ENCODE measurements at places on chromosomes 5 and 9.

- no peak for DNase-seq
Observed at GRCh38 chr9:94813379-94813778, 86.9 kb downstream of the AOPEP start.

- DNase-seq, result peak; percentile 10
Observed at GRCh38 chr5:113487781-113488644, at the start of gene MCC. Gene MCC (minus strand): TSS chr5:113488453.

- DNase-seq, result no peak
Observed at GRCh38 chr5:54736003-54736797, 218.6 kb downstream of the SNX18 start.

GRCh38 chr5:93622240-93622885 lies 39.3 kb downstream of the NR2F1 start:
- DNase-seq, result no peak

- DNase-seq, result no peak
Observed at GRCh38 chr5:76838481-76839261, 11.1 kb upstream of the S100Z start.

GRCh38 chr5:177185993-177186392 lies 52.4 kb downstream of the NSD1 start:
- no peak for DNase-seq

- DNase-seq, result no peak
Observed at GRCh38 chr5:54990841-54991258, 5.5 kb upstream of the ESM1 start.

GRCh38 chr5:169803077-169803981 lies 166.3 kb downstream of the DOCK2 start:
- DNase-seq, result no peak

DNA sequence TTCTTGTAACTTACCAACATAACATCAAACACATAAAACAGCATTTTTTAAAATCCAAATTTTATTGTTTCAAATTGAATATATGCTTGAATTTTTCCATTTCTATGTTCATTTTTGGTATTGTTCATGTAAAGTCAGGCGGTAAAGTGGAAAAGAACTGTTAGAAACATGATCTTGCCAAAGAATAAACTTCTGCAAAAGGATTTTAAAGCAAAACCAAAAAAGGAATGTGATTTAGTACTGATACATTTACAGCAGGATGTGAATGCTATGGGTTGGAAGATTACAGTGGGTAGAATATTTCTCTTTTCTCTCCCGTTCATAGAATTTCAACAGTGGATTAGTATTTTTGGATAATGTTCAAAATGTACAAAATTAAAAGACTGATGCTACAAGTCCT lies 277.2 kb upstream of the MPDZ start:
- DNase-seq, result no peak

DNA sequence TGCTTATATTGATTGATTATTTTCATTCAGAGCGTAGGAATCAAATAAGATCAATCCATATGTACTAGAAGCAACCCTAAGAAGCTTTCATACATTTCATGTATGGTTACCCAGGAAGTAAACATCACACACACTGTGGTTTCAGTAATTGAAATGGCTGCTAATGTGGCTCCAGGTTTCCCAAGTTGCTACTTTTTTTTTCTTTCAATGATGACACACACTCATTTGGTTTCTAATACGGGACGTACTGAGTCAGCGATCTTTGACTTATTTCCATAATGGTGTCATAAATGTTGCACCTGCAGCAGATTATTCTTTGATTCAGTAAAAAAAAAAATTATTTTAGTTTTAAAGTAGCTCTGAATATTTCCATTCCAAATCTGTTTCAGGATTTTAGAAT lies 248.6 kb downstream of the CTNND2 start:
- DNase-seq, result no peak

GRCh38 chr9:37198831-37199230 lies 78.5 kb downstream of the ZCCHC7 start:
- DNase-seq, result no peak

DNA sequence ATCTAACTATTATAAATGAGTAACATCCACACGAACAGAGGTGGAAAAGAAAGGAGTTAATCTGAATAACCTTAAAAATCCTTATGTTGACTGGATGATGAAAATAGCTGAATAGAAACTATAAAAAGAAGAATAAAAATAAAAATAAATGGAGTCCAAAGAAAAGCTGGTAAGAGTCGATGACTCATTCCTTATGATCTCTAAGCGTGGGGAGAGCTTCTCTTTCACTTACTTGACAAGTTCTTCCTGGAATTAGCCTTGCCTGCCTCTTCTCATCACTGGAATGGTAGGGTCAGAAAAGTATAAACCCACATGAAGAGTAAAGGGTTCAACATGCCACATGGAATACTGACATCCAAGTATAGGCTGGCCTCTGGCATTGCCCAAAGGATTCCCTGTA lies 477.0 kb upstream of the RGMB start:
- no peak for DNase-seq

DNA sequence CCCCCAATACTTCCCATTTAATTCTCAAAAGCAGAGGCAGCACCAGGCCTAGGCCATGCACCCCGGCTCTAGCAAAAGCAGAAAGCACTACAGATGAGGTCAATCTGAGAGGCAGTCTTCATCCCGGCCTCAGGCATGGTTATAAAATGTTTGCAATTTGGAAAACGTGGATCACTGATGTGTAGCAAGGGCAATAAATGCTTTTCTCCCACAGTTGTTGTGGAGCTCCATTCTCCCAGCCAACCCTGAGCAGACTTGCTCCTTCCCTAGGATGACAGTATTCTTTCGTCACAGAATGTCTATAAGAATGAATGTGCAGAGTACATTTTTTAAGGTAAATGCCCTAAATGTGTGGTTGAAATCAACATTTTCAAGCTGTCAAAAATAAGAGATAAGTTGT lies 157.3 kb upstream of the DAPK1 start:
- no peak for DNase-seq

DNA sequence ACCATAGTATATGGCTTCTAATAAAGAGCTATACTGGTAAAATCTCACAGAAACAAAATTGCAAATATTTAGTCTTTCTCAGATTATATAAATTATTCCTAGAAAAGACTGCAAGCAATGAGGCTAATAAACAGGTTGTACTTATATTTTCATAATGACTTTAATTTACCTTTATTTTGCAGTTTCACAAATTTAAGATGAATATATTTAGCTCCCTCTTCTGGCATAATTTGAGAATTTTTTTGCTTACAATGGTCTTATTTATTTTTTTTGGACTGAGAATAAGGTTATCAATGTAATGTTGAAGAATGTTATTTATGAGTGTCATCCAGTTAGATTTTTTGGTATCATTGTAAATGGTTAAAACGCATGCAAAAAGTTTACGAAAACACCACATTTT lies 56.7 kb downstream of the PIK3R1 start:
- no peak for DNase-seq

DNA sequence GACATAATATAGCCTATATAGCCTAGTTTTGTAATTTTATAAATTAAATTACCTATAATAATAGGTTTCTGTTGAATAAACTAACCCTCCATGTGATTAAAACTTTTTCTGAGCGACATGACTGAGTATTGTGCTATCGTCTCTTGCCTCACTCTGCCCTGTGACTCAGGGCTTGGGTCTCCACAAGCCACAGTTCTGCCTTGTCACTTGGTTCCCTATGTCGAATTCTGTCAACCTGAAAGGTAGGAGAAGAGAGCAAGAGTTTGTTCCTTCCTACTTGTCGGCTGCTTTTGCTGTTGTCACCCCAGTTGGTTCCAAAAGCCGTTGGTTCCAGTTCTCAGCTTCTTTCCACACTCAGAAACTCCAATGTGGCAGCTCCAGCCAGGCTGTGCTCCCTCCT lies 285.9 kb downstream of the PSAT1 start:
- DNase-seq, result no peak

DNA sequence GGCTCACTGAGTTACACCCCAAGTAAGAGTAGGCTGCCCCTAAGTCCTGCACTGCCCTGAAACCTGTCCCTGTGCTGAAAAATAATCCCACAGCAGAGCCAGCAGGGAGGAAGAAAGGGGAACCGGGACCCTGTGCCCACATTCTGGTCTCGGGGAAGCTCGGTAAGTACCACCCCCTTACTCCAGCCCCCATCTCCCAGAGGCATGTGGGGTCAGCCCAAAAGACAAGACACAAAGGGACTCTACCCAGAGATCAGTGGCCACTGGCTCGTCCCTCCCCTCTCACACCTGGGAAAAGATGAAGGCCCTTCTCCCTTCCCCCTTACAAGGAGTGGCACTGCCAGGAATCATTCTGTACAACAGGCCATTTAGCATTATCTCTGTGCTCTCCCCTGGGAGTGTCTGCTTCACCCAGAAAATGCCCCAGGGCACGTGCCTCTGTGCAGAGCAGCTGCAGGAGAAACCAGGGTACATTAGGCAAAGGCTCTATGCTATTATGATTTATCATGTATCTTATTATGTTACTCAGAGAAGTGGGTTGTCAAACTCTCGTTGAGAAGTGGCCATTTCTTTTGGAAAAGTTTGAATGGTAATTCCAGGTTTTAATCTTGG lies 71.3 kb downstream of the NDFIP1 start:
- DNase-seq, result no peak

GRCh38 chr9:4662108-4662988 lies at the start of gene PLPP6:
Gene PLPP6 (plus strand): TSS chr9:4662294. CDS start chr9:4662376, 82 bp downstream.
- DNase-seq, result peak; percentile 73

DNA sequence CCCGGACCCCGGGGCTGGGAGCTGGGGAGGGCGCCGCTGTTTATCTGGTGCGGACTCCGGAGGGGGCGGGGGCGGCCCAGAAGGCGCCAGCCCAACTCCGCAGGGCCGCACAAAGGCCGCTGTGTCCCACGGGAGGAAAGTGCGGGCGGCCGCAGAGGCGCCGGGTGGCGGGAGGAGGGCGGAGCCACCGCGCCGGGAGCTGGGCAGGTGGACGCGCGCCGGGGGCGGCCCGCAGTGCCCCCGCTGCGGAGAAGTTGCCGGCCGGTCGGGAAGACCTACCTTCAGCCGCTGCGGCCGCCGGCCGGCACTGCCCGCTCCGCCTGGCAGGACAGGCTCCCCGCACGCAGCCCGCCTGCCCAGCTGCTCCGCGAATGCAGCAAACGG lies 43.6 kb downstream of the NACC2 start:
- no peak for DNase-seq

- no peak for DNase-seq
Observed at GRCh38 chr9:121865884-121866283, 214.4 kb downstream of the DAB2IP start.

DNA sequence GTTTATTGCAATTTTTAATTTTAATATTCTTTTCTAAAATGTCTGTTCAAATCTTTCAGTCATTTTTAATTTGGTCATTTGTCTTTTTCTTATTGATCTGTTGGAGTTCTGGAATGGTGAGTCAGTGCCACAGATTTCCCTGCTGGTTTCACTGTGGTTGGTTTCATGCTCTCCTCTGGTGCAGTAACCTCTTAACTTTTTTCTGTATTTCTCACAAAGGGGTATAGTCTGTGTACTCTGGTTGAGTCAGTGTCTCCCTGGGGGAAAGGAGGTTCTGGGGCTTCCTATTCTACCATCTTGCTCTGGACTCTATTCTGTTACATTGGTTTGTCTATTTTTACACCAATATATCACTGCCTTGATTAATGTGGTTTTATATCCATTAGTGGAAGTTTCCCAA lies 178.8 kb downstream of the CSNK1G3 start:
- DNase-seq, result no peak

- DNase-seq, result no peak
Observed at GRCh38 chr9:79686381-79687130, 114.8 kb downstream of the TLE4 start.

DNA sequence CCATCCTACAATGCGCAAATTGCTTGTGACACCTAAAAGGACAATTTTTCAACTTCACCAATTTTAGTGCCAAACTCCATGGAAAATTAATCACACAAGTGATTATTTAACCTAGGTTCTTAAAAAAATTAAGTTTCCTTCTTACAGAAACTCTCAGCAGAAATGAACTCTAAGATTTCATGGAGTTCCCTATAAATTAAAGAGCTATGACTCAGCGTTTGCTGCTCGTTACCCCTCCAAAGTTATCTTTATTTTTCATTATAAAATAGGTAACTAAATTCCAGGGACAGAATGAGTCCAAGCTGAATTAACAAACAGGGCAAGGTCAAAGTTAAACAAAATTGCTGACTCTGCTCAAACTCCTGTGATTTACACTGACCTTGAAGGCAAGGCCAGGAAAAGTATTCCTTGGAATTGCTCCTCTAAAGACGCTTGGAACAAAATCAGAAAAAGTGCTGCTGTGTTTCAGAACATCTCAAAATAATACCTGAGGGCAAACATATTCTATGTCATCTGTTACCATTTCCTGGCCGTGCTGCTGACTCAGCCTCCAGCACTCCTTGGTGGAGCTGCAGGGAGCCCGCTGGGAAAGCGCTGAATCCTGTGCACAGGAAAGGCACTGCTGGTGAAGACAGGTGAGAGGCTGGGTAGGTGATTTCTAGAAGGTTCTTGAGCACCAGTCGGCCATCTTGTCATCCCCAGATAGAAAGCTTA lies 2.5 kb upstream of the CMBL start:
- no peak for DNase-seq

DNA sequence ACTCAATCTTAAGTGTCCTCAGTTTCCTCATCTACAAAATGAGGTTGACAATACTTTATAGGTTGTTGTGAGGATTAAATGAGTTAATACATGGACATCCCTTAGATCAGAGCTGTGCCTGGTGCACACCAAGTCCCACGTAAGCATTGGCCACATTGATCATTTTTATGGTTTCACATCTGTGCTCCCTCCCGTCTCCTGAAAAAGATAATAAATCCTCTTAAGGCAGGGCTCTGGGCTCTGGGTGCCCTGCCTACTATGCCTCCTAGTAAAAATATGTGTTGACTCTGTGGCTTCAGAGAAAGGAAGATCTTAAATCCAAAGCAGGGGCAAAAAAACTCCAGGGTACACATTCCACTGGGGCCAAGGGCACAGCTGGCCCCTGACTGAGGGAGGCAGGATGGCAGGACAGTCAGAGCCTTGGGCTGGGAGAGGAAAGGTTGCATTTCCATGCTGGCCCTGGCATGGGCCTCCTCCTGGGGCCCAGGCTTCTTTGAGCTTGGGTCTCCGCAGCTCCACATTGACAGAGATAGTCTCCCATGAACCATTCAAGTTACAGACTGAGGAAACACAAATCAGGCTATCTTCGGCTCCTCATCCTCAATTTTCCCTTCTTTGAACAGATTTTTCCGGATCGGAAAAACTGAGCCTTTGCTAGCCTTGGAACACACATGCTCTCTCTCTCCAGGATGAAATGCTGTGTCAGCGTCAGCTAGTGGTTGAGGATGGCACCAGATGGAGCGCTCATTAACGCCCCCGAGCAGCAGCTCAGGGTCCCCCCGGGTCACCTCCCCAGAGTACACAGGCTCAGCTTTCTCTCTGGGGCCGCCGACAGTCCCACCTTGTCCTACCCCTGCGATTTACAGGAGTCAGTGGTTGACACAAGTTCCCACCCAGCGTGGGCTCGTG lies 22.4 kb upstream of the KIF12 start:
- no peak for DNase-seq
